ENCODE measurements at places on chromosomes 2 and 18.
A peak's percentile ranks its signal among the peaks of the same experiment; 100 is the strongest.

DNA sequence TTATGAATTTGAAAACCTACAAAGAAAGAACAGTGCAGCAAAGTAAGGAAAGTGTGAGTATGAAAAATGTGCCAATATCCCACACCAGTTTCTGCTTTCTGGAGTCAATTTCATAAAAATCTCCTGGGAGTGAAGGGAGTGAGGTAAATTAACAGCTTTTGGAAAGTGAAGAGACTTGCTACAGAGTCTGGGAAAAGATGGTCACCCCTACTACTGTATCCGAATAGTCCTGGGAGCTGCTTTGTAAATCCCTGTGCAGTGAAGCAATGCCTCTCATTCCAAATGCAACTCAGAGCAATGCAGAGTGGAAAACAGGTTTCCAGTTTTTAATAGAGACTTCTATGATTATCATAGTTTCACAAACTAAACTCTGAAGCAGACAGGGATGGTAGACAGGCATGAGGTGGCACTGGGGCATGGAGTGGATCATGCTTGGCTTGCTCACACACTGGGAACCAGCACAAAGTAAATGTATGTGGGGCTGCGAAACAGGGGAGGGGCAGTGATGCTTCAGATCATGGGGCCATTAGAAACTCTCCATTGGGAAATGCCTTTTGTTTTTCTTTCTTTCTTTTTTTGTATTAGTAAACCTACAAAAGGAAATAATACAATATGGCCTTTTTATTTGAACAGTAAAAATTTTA, 10.6 kb downstream of the COL5A2 start:
- ATAC-seq, result no peak

DNA sequence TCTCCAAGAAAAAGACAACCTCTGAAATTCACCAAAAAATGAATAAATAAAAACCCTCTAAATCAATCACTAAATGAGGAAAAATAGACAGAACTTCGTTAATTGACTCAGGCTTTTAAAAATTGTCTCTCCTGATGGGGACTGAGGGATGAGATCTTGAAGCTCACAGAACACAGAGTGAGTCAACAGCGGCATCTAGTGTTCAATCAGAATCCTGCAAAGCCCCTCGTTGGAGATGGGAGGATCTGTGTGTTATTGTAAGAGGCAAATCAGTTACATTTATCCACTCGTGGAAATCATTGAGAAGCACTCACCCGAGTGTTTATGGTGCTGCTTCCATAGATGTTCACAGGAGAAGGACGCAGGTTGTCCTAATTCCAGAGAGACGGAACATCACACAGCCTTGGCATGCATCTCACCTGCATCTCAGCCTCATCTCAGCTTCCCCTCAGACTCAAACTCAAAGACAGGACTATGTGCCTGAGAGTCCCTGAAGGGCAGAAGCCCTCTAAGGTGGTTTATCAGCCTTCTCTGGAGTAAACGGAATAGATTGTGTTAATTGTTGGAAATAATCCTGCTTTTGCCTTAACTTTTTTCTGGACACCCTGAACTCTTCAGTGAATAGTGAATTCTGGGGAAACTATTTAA, 82.0 kb downstream of the MREG start:
- ATAC-seq, result peak; percentile 74

DNA sequence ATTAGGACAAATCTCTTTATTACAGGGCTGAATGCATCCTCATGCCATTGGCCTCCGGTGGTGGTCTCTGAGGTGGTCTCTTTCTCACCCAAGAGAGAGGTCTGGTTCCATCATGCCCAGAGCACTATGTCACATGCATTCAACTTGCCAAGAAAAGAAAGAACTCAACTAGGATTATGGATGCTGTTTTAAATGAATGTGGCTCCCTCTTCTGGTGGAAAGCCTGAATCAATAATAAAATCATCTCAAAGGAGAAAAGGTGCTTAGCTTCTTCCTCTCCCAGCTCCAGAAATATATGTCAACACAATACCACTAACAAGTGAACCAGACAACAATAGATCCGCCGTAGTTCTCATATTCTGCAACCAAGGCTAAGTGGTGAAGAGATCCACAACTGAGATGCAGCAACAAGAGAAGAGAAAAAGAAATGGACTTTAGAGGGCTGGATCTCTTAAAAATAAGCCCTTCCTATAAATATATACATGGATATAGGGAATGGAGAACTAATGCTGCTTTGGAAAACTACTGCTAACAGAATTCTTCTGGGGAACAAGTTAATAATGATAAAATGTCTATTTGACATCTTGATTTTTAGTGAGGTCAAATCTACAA, 396.8 kb downstream of the NCKAP5 start:
- no peak for ATAC-seq

DNA sequence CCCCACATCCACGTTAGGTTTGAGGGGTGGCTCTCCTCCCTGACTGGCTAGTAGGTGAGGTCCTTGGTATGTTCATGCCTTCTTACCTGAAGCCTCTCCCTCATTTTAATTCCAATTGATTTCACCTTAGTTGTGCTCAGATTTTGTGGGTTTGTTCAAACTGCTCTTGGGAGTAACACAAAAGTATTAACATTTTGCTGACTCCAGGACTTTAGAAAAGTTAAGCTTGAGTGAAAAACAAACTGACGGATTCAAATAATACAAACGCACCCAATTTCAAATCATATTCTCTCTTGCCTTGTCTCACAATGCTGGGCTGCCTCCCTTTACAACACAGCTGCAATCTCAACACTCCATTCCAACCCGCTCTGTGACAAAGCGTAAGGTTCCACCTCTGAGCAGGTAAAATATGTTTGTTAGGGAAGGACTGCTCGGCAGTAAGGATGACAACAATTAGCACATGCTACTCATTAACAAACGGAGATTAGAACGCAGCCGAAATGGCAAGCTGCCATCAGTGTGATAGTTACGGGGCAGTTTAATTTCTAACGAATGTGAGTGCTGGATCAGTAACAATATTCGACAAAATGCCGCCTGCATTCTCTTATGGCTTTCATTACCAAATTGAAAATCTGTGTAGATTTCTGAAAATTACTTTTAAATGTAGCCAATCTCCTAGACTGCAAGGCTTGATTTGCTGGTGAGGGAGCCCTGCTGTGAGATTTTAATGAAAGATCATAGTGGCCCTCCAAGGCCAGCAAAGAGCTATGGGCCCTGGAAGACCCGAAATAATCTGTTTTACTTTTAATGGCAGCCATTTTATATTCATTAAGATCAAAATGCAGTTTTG, 730.6 kb upstream of the FANCL start:
- no peak for ATAC-seq

GRCh38 chr2:57429831-57430230, 616.8 kb upstream of the VRK2 start:
- no peak for ATAC-seq

DNA sequence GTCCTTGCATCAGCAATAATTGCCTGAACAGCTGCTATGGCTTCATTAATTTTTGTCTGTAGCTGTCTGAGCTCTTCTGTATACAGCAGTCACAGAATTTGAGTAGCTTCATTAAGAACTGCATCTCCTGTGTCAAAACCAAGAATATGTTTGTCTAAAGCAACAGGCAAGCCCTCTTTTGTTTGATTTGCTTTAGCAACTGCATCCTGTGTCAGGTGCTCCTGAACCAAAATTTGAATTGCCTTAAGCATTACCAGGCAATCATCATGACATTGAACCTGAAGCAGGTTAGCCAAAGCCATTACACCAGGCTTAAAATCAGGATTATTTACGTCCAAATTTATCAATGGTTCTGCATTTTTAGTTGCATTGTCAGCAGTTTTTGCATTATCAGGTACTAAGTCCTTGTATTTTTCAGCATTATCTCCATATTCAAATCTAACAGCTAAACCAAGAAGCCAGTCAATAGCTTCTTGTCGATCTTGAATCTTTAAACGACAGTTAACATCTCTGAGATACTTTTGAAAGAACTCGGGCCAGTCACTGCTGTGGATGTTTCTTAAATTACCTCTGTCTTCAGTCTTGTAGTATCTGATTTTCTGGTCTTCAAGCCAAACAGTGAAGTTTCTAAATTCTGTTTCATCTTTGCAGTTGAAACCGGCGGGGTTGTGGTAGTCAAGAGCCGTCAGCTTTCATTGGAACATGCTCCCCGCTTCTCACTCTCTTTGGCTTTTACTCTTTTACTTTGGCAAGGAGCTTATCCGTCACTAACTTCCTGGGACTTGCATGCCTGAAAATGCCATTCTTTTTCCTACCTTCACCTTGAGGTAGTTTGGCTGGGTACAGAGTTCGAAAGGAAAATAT, 42.2 kb downstream of the MERTK start:
- ATAC-seq, result no peak

GRCh38 chr2:61266632-61267505, 104.9 kb downstream of the C2orf74 start:
- ATAC-seq, result no peak

DNA sequence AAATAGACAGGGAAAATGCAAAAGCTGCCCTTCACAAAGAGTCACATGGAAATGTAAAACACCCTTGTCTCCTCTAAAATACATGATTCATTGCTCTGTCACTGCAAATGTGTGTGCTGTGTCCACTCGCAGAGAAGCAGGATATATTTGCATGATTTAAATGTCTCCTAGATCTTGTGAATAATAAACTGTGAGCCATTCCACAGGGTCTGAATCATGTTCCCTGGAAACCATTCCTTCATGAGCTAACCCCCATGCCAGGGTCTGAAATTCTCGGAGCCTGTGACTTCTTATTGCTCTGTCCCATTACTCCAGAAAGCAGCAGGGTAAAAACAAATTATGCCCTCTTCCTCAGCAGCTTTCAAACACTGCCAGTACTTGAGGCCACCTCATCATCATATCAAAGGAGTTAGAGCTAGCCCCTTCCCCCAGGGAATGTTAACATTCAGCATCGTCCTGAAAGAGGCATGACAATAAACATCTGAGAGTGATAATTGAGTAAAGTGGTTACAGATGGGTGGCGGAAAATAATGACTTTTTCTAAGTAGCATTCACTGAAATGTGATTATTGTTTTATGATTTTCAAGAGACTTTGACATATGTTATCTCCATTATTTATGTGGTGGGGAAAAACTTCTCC, 11.7 kb upstream of the CNGA3 start:
- ATAC-seq, result no peak

DNA sequence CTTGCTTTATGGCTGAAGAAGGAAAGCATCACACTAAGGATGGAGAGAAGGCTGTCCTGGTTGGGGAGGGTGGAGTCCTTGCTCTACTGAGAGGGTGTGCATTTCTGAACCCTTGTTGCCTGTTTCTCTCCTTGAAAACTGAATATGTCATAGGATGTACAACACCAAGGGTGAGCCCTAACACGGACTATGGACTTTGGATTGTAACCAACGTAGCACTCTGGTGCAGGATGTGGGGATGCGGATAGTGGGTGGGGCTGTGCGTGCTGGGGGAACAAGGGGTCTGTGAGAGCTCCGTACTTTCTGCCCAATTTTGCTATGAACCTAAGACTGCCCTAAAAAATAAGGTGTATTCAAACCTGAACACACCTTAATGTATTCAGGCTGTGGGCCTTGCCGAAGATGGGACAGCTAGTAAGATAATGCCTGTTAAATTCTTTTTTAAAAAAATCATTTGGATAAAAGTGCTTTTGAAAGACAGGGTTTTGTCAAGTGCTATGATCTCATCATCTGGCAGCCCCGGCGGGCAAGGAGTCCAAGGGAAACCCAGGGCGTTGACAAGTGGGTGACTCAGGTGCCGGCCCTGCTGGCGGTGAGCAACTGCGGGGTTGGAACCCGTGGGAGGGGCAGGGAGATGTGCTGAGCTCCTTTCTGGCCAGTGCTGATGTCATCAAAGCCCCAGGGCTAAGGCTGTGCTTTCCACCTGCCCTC, 54.0 kb downstream of the GATA6 start:
- ATAC-seq, result peak; percentile 35

- ATAC-seq, result no peak
Measured at GRCh38 chr18:78768221-78768620, 211.4 kb upstream of the SALL3 start.

- no peak for ATAC-seq
Measured at GRCh38 chr18:30987467-30988241, 54.9 kb downstream of the DSC3 start.

DNA sequence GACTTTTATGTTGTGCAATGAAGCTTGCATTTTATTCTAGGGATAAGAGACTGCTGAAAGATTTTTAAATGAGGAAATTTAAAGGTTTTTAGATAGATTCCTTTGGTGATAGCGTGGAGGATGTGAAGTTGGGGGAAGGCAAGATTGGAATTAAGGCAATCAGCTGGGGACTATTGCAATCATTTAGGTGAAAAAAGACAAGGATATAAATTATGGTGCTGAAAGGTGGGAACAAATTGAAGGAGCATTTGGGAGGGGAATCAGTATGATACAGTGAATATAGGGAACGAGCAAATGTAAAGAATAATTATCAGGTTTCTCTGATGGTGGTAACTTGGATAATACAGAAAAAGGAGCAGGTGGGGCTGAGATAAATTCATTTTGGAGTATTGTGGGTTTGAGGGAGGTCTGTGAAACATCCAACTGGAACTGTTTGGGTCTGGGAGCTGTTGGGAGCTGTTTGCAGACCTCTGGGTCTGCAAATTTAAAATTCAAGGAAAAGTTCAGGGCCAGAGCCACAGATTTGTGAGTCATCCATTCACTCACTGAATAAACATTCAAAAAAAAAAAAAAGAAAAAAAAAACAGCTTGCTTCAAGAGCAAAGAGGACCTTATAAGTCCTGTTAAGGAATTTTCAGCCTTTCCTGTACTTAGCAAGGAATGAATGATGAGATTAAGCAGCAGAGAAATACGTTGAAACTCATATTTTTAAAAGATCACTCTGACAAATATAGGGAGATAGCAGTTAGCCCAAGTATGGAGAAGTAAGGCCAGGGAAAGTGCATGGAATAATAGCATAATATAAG, 257.5 kb upstream of the FN1 start:
- no peak for ATAC-seq

DNA sequence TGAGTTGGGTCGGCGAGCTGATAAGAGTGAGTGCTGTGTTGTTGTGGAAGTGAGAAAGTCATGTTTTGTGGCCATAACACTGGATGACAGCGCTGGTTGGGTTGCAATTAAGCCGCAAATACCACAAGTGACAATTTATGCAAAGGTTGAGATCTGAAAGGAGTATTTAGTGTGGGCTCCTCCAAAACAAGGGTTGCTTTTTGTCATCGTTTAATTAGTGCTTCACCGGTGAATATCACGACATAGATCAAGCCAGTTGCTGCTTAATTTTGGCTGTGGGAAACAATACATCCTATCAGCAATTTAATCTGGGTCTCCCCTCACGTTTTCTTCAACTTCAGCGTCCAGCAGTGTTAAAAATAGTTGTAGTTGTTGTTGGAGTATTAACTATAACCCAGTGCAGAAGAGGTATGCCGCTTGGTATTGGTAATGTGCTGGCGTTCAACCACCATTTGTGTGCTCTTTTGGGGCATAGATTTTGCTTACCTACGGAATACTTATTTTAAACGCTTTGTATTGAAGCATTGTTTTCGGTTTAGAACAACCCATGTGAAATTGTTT, 662 bp downstream of the ACVR2A start:
- ATAC-seq, result peak; percentile 54

GRCh38 chr2:236782938-236783337, 213.3 kb downstream of the ACKR3 start:
- no peak for ATAC-seq
